ENCODE measurements at places on chromosomes 4 and X. TPM values are rescaled to one million over a fixed set of nuclear protein-coding genes. Genes with fewer than 3 reads are reported as not detected.

CD40LG gene
- not detected for polyA plus RNA-seq

MND1 gene
- polyA plus RNA-seq = 63.5 TPM

FAT1 gene
- 31.3 TPM for polyA plus RNA-seq

POU4F2 gene
- polyA plus RNA-seq = not detected

UGT2B11 gene
- not detected for polyA plus RNA-seq

SUPT20HL1 gene
- polyA plus RNA-seq = not detected

CDX4 gene
- 2.7 TPM for polyA plus RNA-seq

MAGEE2 gene
- 0.35 TPM for polyA plus RNA-seq

EREG gene
- polyA plus RNA-seq = not detected

FRMPD4 gene
- 0.28 TPM for polyA plus RNA-seq

FAM184B gene
- 0.19 TPM for polyA plus RNA-seq

MUC7 gene
- not detected for polyA plus RNA-seq

PDLIM5 gene
- 49.1 TPM for polyA plus RNA-seq

CT45A3 gene
- not detected for polyA plus RNA-seq

ESX1 gene
- polyA plus RNA-seq = not detected

AWAT2 gene
- polyA plus RNA-seq = not detected

CYBB gene
- polyA plus RNA-seq = 0.06 TPM

ARHGAP4 gene
- 21.2 TPM for polyA plus RNA-seq

NEXMIF gene
- 0.09 TPM for polyA plus RNA-seq

SSX2 gene
- 0.29 TPM for polyA plus RNA-seq

DOK7 gene
- 0.31 TPM for polyA plus RNA-seq

ARHGAP6 gene
- polyA plus RNA-seq = 0.26 TPM

ART3 gene
- polyA plus RNA-seq = 1.1 TPM

SPANXA2 gene
- polyA plus RNA-seq = not detected

All from GM23338 (cell line).